Neural crest cell (in vitro differentiated cells): ENCODE measurements at places on chromosomes 6 and 20. TPM values are rescaled to one million over a fixed set of nuclear protein-coding genes. Genes with fewer than 3 reads are reported as not detected.

- no peaks in the 10 kb centered on the region for H3K27me3 ChIP-seq
- H3K4me3 ChIP-seq: no peak overlapping the region
- peaks cover 3% of the 10 kb centered on the region for H3K36me3 ChIP-seq
Observed at GRCh38 chr6:110653381-110653780, 161.9 kb downstream of the CDK19 start.

- H3K4me1 ChIP-seq: no peaks in the 10 kb centered on the region
- no peak for DNase-seq
- no peak overlapping the region for H3K4me3 ChIP-seq
- no peaks in the 10 kb centered on the region for H3K36me3 ChIP-seq
- H3K27me3 ChIP-seq: peaks cover under 1% of the 10 kb centered on the region
- H3K27ac ChIP-seq: no peak overlapping the region
Observed at GRCh38 chr6:32140420-32141046, 10.4 kb upstream of the FKBPL start.

- H3K27me3 ChIP-seq: no peaks in the 10 kb centered on the region
- H3K27ac ChIP-seq: no peak overlapping the region
- no peak overlapping the region for H3K4me3 ChIP-seq
- DNase-seq: no peak
- H3K4me1 ChIP-seq: peaks cover 17% of the 10 kb centered on the region
- H3K36me3 ChIP-seq: peaks cover 3% of the 10 kb centered on the region
Observed at GRCh38 chr6:68777956-68778355, 142.9 kb downstream of the ADGRB3 start.

DNA sequence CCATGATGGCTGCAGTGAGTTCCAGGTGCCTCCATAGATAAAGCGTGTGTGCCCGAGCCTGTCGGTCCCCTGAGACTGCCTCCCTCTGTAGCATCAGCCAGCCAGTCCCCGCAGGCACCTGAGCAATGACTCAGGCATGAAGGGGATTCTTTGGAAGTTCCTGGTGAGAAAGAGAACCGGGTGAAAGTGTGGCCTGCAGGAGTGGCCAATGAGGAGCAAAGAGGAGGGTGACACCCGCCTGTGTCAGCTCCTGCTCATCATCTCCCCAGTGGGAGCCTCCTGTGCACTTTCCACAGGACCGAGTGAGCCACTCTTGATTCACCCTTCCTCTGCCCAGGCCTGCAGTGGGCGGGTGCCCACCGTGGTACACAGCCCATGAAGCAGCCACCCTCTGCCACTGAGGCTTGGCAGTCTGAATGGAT, 71.2 kb upstream of the PTPN1 start:
- no peaks in the 10 kb centered on the region for H3K36me3 ChIP-seq
- no peaks in the 10 kb centered on the region for H3K27me3 ChIP-seq
- H3K4me3 ChIP-seq: no peak overlapping the region
- DNase-seq: no peak

- H3K4me1 ChIP-seq: peaks cover 12% of the 10 kb centered on the region
- H3K4me3 ChIP-seq: no peak overlapping the region
- H3K36me3 ChIP-seq: no peaks in the 10 kb centered on the region
- H3K27me3 ChIP-seq: peaks cover 11% of the 10 kb centered on the region
- DNase-seq: no peak
Observed at GRCh38 chr6:168328086-168328485, 8.5 kb upstream of the DACT2 start.

DNA sequence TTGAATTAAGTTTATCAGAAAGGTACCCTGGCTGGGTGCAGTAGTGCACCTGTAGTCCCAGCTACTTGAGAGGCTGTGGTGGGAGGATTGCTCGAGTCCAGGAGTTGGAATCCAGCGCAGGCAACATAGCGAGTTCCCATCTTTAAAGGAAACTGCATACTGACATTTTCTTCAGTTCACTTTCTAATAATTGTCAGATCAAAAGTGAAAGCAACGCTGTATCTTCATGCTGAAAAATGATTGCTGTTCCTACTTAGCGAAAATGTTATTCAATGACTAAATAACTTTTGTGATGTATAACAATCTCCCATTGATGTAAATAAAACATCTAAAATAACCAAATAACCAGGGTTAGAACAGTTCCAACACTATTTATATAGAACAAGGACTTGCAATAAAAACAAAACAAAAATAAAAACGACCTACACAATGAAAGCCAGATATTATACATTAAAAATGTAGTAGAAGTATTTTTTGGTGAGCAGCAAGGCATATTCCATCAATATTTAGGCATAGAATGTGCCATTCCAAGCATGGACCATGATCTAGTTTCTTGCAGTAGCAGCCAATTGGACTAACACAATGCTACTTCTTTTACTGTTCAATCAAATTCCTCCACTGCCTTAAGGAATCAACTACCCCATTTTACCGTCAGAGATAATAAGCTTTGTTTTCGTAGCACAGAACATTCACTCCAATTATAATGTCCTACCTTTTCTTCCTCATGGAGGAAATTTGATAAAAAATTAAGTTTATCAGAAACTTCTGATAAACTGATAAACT, 1.5 kb downstream of the LATS1 start:
- H3K4me1 ChIP-seq: peaks cover 33% of the 10 kb centered on the region
- H3K27ac ChIP-seq: no peak overlapping the region
- H3K36me3 ChIP-seq: peaks cover 4% of the 10 kb centered on the region
- DNase-seq: no peak
- H3K27me3 ChIP-seq: no peaks in the 10 kb centered on the region

DNA sequence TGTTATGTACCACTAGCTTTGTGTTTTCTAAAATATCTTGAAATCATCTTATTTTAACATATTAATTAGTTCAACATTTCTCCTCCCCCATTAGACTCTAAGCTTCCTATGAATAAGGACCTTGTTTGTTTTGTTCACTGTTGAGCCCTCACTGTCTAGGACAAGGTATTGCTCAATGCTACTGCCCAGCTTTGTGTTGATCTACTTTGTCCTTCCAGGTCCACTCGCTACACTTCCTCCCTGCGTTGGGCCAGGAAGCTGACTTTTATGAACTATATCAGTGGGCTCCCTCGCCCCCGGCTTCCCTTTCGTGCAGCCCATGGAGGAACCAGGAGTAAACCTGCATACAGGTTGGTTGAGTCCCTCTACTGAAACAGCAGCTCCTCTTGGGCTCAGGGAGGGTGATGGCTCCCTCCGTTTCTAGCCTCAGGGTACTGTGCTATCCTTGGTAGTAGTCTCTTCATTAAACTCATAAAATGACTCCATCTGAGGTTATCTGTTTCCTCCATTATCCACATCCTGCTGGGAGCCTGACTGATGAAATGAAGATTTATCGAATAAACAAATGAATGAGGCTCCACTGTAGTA, 272.5 kb downstream of the CLIC5 start:
- no peaks in the 10 kb centered on the region for H3K36me3 ChIP-seq
- no peaks in the 10 kb centered on the region for H3K27me3 ChIP-seq
- no peak overlapping the region for H3K27ac ChIP-seq
- H3K4me3 ChIP-seq: no peak overlapping the region
- H3K4me1 ChIP-seq: no peaks in the 10 kb centered on the region

DNA sequence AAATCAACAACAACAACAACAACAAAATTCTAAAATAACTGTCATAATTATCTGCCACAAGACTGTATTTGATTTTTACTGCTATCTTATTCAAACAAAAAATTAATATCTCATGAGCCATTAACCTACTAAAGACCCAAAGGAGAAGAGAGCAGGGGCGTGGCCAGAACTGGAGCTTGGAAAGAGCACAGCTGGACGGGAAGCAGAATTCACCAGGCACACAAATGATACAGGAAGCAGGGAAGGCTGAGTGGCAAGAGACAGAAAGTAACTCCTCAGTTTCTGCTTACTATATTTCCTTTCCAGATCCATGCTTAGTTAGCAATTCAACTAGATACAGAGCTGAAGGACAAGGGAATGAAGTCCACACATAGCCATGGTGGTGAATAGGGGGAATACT, 54.4 kb downstream of the FKBP5 start:
- peaks cover 4% of the 10 kb centered on the region for H3K36me3 ChIP-seq
- no peak for DNase-seq
- H3K4me1 ChIP-seq: peaks cover 4% of the 10 kb centered on the region

DNA sequence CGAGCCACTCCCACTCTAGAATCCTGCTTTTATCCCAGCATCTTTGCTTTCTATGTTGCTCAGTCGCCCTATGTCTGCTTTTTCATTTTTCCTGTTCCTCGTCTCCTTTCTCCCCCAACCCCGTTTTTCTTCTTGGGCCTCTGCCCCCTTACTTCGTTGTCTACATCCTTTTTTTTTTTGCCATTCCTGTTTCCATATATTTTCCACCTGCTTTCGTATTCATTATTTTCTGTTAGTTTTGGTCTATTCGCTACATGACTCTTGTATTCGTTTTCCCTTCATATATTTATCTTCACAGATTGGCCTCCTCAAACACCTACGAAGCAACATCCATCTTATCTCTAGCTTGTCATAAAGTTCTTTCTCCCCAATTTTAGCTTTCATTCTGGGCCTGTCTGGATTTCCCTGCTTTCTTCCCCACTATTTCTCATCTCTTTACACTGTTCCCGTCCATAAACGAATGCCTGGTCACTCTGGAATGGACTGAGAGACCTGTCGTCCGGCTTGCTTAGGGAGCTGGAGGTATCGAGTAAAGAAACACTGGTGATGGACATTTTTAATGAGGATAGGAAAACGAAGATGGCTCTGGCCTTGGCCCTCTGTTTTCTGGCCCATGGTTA, 915 bp downstream of the PRRC2A start:
- H3K27me3 ChIP-seq: no peaks in the 10 kb centered on the region
- H3K27ac ChIP-seq: peak overlapping the region; percentile 97
- DNase-seq: no peak
- H3K4me1 ChIP-seq: peaks cover 35% of the 10 kb centered on the region
- peak overlapping the region; percentile 96 for H3K4me3 ChIP-seq

Gene SLC17A5
- total RNA-seq: 10.7 and 10.8 TPM in 2 replicates

Gene MCHR2
- total RNA-seq: not detected in 2 replicates

Gene PDE10A
- 23.7 and 26.2 TPM in 2 replicates for total RNA-seq
